Right cardiac atrium (tissue), 5 donors: ENCODE measurements at places on chromosomes 2 and 18.
A peak's percentile ranks its signal among the peaks of the same experiment; 100 is the strongest.

DNA sequence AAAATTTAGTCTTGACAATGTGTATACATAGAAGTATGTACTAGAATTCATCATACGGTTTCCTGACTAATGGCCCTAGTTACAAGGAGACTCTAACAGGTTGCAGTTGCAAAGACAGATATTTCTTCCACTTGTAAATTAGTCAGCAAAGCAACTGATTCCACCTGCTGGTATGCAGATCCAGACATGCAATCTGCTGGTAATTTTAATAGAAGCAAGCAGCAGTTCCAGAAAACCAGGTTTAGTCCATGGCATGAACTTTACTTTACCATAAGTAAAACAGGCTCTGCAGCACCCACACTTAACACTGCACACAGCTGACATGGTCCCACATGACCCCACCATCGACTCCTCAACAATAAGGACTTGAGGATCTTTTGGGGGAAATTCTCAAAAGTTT, 110.9 kb upstream of the SP3 start:
- no peak for DNase-seq

DNA sequence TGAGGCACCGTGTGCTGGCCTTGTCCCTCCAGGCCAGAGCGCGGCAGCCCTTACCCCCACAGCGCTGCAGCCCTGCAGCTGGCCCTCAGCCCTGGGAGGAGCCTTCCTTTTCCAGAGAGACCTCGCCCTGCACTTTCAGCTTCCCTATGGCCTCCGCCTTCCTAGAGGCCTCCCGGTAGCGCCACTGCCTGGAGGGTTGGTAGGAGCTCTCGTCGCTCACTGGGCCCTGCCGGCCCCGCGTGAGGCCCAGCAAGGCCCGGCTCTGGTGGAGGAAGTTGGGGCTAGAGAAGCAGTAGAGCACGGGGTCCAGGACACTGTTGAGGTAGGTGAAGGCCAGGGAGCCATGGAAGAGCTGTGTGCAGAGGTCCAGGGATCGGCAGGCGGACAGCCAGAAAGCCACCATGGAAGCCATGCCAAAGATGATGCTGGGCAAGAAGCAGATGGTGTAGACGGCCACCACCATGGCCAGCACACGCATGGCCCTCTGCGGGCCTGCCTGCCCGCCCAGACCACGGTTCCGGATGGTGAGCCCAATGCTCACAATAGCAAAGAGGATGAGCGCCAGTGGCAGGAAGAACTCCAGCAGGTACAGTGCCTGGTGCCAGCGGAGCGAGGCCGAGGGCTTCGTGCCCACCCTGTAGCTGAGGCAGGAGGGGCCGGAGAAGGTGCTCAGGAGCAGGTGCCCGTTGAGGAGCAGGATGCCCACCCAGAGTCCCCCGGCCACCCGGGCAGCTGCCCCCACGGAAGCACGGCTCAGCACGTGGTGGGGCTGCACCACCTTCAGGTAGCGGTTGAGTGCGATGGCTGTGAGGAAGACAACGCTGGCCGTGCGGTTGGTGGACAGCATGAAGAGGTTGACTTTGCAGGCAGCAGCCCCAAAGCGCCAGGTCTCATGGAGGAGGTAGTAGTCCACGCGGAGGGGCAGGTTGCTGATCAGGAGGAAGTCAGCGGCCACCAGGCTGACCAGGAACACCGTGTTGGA, 821 bp downstream of the OXER1 start:
- DNase-seq: peak; percentile 52

DNA sequence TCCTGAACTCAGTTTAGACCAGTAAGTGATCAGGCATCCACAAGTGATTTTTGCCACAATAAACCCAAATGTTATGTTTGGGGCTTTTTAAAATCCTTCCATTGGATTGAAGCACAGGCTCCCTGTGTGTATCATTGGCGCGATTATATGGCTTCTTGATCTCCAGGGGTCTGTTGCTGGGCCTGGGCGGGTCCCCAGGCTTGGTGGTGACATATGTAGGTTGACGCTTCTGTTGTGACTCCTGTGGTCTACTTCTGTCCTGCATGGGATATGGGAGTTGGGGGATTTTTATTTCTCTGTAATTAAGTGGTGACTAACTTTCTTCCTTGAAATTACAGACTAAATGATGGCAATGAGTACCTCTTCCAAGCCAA, 56.2 kb upstream of the EML6 start:
- no peak for DNase-seq

DNA sequence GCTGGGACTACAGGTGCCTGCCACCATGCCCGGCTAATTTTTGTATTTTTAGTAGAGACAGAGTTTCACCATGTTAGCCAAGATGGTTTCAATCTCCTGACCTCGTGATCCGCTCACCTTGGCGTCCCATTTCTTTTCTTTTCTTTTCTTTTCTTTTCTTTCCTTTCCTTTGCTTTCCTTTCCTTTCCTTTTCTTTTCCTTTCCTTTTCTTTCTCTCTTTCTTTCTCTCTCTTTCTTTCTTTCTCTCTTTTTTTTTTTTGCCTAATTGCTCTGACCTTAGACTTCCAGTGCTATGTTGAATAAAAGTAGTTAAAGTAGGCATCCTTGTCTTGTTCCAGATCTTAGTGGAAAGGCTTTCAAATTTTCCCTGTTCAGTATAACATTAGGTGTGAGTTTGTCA, 41.0 kb upstream of the REEP1 start:
- DNase-seq: no peak

GRCh38 chr2:54981385-54981784, 68.9 kb downstream of the RTN4 start:
- no peak for DNase-seq

DNA sequence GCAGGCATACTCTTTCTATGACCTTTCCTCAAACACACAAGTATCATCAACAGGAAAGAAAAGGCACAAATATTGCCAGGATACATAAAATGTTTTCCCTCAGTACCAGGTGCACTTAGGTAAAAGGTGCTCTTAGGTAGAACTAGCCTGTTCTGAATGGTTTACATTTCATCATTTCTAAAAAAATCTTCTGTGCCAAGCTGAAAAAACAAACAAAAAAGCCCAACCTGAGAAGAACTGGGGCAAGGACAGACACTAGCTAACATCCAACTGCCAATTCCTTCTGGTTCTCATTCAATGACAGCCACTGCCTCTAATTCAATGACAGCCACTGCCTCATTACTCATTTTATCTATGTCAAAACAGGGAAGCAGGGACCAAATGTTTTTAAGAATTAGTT, 68.5 kb downstream of the SPIRE1 start:
- DNase-seq: no peak

DNA sequence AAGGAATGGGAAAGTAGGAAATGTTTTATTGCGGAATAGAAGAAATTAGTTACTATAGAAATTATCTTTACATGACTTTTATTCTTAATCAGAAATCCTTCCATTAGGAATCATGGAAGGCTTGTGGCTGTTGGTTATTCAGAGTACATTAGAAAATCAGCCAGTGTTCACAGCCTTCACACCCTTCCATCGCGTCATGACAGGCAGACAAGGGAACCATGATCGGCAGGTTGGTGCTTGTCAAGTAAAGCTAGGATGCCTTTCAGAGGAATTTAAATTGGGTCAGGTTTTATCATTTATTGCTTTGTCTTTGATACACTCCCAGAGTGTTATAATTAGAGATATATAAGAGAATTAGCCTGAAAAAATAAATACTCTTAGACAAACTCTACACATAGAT, 400.6 kb downstream of the THSD7B start:
- no peak for DNase-seq

DNA sequence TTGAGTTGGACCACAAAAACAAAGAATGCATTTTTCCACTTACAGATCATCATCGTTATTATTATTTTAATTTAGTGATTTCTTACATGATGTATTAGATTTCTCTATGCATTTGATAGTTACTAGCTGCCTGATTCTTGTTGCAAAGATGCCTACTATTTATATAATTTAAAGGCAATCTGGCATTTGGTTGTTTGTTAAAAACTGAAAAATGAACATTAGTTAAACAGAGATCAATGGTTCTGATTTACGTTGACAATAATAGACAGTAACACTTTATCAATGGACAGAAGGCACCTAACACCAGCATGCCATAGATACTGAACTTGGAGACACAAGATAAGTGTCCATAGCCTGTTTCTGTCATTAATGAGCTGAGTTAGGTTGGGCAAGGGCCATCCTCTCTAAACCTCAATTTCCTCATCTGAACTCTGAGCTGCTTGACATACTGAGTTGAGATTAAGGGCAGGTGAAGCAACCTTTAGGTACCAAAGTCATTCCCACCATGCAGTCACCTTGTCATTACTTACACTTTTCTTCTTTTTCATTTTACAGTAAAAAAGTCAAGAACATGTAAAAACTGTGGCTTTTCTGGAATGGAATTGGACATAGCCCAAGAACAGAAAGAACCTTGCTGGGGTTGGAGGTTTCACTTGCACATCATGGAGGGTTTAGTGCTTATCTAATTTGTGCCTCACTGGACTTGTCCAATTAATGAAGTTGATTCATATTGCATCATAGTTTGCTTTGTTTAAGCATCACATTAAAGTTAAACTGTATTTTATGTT, 3.1 kb downstream of the CCL20 start:
- no peak for DNase-seq

- no peak for DNase-seq
These were observed 6.9 kb upstream of the CHST10 start for GRCh38 chr2:100424277-100424875.

- DNase-seq: no peak
These were observed 40.6 kb downstream of the MOB4 start for GRCh38 chr2:197556456-197556855.

DNA sequence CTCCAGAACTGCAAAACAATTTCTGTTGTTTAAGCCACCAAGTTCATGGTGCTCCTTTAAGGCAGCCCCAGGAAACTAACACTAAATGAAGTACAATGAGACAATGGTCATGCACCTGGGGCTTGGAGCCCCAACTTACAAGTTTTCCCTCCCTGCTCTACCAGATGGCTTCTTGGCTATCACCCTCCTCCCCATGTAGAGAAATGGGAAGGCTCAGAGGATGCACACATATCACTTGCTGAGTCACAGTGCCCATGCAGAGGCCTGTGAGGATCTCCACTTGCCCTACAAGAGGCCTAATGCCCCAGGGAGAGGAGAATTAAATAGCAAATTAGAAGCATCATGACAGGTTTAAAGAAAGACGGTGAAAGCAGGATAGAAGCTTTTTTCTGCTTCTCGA, 270.9 kb downstream of the TTC32 start:
- DNase-seq: no peak
